Stimulated activated CD4-positive, alpha-beta T cell treated with anti-CD3 and anti-CD28 coated beads, TNF-alpha, amount 100 ng/mL, for 1 hour (primary cell): ENCODE measurements at places on chromosomes 6 and 20.

GRCh38 chr20:46178891-46179290 lies 60.8 kb downstream of the CD40 start:
- DNase-seq: no peak

DNA sequence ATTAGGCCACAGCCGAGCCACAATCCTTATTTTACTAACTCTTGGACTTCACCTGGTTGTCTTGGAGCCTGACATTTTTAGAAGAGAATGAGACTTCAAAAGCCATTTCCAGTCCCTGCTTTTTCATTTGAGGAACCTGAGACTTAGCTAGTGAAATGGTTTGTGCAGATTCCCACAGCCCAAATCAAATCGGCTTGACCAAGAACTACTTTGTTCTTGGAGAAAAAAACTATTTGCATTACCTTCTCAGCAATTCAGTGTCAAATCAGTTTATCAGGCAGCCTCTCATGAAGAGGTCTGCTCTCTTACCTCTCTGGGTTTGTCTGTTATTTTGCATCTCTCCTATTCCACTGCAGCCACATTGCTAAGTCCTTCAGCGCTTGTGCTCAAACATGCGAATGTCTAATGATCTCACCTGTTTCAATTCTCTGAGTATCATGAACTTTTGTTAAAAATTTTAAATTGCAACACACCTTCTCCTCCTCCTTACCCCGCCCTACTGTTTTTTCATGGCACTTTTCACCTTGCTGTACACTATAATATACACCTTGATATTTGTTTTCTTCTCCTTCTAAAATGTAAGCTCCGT lies 573 bp upstream of the IFNGR1 start:
- DNase-seq: no peak

DNA sequence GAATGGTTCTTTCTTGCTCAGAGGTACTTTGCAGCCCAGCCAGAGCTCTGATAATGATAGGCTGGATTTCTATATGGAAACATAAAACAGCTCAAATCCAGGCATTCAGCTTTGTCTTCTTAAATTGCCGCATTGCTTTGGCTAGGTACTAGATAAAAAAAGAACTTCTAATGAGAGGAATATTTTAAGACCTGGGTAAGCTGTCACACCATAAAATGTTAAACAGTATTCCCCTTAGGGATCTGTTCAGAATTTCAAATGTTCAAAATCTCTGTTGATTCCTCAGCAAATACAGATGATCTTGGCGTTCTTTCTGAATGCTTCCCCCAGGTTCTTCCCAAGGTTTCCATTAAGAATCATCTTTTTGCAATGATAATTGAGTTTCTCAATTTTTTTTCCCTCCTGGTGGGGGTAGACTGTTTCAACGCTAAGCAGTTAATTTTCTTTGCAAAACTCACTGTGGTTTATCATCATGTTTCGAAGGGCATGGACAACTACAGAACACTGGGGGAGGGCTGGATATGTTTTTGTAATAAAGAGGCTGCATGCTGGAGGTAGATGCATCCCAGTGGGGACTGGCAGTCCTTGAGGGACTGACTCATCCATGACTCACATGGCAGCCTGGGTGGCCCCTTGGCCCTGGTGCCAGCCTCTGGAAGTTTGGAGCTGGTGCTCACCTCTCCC lies 31.0 kb downstream of the TIAM2 start:
- no peak for DNase-seq

- DNase-seq: no peak
Measured at GRCh38 chr20:20668639-20669038, 43.8 kb downstream of the RALGAPA2 start.

DNA sequence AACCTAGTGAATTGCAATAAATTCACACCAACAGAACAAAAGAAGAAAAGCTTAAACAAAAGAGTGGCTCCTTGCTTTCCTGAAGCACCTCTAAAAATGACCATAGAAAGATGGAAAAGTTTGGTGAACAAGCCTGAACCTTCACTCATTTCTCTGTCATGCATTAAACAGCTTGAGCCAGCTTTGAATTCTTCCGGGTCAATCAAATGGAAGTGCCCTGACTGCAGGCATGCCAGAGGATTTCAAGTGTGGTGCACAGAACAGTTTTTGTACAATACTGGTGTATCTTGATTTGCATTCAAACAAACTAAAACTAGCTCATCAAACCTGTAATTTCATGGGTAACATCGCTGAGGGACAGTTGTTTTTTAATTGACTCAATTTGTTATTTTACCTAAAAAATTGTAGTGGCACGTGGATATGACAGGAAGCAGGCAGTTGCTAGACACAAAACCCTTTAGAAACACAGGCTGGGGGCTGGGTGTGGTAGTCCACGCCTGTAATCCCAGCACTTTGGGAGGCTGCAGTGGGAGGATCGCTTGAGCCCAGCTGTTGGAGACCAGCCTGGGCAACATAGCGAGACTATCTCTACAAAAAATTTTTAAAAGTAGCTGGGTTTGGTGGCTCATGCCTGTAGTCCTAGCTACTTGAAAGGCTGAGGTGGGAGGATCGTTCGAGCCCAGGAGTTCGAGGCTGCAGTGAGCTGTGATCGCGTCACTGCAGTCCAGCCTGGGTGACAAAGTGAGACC lies 9.1 kb downstream of the CASS4 start:
- DNase-seq: no peak

- DNase-seq: no peak
Measured at GRCh38 chr6:62150048-62150663, 135.9 kb downstream of the KHDRBS2 start.

DNA sequence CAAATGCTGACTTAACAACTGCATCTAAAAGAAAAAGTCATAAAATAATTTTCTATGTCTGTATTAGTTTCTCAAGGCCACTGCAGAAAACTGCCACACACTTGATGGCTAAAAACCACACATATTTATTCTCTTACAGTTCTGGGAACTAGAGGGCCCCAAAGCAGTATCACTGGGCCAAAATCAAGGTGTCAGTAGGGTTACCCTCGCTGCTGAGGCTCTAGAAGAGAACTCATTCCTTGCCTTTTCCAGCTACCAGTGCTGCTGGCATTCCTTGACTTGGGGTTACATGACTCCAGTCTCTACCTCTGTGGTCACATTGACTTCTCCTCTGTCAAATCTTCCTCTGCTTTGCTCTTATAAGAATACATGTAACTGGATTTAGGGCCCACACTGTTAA lies 124.6 kb upstream of the THEMIS start:
- DNase-seq: no peak

DNA sequence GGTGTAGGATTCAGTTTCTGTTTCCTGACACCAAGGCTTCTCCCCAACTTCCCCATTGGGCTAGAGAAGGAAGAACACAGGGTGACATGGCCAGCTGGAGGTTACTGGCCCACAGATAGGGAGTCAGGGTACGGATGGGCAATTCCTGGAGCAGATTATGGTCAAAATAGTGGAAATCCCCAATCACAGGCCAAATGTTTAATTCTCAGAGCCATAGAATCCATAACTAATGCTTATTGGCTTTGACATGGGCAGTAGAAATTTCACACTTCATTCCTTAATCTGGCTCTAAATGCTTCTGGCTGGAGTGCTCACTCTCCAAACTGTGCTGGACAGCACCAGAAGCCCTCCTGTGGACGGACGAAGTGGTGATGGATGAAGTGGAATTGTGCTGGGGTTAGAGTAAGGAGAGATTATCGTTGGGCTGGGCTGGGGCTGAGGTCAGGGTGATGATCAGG lies 887 bp downstream of the SIGLEC1 start:
- no peak for DNase-seq

- DNase-seq: no peak
Measured at GRCh38 chr20:5180933-5181332, 54.1 kb downstream of the CDS2 start.
